ENCODE measurements at places on chromosomes 3 and 15.
A peak's percentile ranks its signal among the peaks of the same experiment; 100 is the strongest.

DNA sequence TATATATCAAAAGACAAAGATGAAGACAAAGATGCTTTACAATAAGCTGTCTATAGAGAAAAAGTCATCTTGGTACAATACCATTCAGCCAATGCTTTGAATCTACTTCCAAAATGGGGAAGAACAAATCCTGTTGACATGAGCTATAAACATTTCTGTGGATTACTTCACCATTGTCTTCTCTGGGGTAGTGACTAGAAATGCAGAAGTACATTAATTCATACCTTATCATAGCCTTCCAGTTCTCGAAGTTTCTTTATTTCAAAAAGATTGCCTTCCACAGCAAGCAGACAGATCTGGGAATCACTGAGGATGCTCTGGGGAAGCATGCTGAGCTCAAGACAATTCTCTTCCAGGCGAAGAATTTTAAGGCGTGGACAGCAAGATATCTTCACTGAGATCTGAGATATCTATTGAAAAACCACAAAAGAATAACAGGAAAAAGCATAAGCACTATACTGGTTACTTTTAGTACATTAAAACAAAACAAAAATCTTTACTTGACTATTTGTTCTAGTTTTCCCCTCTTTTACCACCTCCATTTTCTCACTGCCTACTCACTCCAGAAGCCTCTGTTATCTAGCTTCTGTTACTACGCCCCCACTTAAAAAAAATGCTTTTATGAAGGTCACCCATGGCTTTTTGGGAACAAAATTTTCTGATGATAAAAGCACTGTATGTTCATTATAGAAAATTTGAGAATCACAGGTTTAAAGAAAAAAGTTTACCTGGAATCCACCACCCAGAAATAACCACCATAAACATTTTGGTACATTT, 3.6 kb downstream of the LRRC57 start:
- DNase-seq, result no peak

DNA sequence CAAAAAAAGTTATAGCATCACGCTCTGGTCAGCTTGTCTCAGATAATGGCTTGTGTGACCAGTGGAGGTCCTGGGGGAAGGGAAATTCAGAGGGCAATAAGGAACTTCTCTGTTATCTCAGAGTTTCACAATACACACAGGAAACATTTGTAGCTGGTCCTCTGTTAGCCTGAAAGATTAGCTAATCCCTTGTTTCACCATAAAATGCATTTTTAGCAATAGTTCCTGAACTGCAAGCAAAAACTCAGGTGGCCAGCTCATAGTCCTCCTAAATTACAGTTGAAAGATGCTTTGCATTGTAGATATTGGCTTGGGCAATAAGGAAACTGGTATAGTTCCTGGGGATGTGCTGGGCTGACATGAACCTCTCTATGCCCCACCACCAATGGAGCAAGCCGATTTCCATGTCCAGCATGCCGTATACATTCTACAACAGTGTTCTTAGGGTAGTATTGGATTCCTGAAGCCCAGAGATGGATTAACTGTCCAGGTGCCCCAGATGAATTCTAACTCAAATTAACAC, 141.5 kb upstream of the TBL1XR1 start:
- no peak for DNase-seq

DNA sequence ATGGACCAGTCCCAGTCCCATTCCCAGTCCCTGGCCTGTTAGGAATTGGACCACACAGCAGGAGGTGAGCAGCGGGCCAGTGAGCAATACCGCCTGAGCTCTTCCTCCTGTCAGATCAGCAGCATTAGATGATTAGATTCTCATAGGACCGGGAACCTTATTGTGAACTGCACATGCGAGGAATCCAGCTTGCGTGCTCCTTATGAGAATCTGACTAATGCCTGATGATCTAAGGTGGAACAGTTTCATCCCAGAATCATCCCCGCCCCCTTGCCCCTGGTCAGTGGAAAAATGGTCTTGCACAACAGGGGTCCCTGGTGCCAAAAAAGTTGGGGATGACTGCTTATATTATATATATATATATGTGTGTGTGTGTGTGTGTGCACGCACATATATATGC, 63.1 kb downstream of the IFT57 start:
- no peak for DNase-seq

GRCh38 chr15:98442379-98442833, 205.9 kb upstream of the IGF1R start:
- DNase-seq, result peak; percentile 24

DNA sequence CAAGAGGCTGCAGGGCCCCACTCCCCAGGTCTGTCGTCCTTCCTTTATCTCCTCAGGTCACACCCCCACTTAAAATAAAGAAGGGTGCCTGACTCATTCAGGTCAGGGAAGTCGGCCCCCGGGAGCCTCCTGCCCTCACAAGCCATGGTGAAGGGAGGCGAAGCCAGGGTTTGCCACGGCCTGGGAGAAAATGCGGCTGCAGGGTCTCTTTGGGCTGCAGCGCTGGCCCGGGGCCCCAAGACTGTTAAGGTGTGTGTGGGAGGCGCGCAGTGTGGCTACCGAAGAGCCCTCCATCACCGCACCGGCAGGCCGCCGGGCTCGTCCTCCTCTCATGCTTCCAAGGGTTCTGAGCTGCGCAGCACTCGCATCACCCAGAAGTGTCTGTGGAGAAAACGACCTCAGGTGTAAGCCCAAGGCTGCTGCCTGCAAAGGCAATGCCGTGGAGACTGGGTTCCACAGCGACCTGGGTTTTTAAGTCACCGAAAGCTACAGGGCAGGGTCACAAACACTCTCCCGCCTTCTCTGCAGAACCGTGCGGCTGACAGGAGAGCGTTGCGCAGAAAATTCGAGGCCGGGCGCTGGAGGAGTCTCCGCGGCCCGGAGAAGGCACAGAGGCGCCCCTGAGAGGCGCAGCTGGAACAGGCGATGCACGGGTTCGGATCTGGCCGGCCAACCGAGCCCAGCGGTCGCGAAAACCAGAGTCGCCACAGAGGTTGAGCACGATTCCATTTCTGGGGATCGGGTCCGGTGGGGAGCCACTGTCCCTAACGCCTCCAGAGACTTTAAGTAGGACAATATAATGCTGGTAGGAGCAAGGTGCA, 8.7 kb downstream of the FOXL2 start:
- no peak for DNase-seq

DNA sequence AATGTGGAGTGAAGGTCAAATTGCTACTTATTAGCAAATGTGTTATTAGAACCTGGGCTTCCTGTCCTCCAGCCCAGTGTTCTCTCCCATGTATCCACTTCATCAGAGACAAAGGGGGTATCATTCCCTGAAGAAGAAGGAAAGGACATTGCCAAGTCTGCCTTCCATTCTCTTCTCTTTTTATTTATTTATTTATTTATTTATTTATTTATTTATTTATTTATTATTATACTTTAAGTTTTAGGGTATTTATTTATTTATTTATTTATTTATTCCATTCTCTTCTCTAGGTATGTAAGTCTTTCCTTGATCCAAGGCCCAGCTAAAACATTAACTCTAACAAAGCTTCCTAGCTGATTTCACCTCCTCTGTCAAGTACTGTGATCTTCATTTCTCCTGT, 277.8 kb upstream of the DNAJC19 start:
- DNase-seq, result no peak

DNA sequence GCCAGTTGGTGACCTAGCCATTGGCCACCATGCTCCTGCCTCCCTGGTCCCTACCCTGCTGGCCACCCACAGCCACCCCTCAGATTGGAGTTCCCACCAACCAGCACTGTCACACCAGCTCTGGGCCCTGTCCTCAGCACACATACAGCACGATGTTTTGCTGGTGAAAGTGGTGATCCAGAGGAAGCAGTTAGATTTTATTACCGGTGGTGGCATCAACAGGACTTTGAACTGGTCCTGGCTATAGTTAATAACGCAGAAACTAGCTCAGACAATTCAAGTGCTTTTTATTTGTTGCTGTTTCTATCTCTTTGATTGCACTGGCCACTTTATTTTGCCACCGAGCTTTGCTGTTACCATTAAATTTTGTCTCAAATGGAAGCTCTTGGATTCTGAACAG, 16.4 kb upstream of the KLHL24 start:
- no peak for DNase-seq

DNA sequence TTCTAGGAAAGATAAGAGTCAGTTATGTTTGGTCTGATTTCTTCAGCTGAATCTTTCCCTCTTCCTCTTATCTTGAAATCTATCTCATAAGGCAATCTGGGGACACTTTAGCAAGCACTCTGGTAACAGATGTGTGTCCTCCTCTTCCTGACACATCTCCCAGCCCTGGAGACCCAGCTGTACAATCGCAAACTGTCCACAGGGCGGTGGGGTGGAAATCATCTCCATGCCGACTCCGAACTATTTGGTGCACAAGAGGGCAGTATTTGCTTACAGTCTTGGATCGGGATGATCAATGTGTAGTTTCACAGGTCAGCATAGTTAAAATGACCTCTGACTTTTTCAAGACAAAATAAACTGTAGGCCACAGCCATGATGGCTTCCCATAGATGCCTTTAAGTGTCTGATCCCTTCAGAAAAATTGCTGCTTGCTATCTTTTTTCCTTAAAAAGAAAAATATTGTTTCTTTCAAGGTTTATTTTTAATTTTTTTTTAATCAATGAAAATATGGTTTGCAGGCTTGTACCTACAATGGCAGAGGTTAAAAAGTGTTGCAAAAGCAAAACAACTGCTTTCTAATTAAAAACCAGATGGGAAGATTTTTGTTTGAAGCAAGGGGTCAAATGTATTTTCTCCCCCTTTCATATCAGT, 17.7 kb downstream of the EEFSEC start:
- no peak for DNase-seq

- no peak for DNase-seq
These were observed 18.6 kb upstream of the IGDCC3 start for GRCh38 chr15:65396283-65396964.

GRCh38 chr15:89926158-89926557, 13.4 kb upstream of the ARPIN start:
- no peak for DNase-seq

- DNase-seq, result no peak
These were observed 167.3 kb downstream of the BCHE start for GRCh38 chr3:165669967-165670366.

DNA sequence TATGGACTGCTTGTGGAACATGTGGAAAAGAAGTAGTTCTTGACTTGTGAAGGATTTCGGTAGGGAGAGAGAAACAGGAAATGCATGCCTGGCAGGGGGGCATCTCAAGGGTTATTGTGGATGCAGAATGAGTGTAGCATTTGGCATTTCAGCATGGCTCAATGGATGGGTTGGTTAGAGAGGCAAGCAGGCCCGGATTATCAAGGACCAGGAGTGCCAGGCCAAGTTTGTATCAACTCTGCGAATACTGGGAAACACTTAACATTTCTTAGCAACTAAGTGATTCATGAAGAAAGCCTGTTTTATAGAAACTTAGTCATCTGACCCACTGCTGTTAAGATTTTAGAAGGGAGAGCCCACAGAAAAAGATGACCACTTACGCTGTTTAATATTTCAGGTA, 33.6 kb downstream of the KIF15 start:
- no peak for DNase-seq

DNA sequence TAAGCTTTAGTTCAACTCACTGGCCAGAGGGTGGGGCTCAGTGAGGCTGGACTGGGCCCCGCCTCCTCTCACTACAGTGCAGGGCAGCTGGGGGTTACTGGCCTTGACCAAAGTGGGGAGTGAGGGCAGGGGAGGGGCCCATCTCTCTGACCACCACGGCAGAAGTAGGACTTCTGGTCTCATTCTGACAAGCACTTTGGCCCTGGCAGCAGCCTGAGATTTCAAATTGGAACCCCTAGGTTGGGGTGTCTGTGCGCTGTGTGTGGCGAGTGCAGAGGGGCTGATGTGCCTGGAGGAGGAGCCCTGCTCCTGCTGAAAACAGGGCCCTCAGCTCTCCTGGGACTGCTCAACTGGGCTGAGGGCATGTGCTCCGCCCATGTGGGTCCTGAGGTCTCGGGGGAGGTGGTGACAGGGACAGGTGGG, 60.3 kb upstream of the RPL32 start:
- no peak for DNase-seq

GRCh38 chr3:15477951-15478639, 43.4 kb downstream of the COLQ start:
- DNase-seq, result no peak

DNA sequence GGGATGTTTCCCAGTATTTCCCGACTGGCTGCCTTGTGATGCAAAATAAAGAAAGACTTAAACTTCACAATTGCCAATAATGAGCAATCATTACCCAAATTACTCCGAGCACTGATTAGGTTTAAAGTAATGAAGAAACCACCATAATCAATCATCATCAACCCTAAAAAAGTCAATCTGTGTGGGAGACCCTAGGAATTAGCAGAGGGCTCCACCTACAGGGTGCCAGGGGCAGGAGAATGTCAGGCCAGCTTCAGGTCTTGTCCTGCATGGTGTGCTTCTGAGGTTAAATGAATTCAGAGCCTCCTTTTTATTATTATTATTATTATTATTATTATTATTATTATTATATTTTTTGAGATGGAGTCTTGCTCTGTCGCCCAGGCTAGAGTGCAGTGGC, 478.0 kb upstream of the ARRDC4 start:
- DNase-seq, result no peak

DNA sequence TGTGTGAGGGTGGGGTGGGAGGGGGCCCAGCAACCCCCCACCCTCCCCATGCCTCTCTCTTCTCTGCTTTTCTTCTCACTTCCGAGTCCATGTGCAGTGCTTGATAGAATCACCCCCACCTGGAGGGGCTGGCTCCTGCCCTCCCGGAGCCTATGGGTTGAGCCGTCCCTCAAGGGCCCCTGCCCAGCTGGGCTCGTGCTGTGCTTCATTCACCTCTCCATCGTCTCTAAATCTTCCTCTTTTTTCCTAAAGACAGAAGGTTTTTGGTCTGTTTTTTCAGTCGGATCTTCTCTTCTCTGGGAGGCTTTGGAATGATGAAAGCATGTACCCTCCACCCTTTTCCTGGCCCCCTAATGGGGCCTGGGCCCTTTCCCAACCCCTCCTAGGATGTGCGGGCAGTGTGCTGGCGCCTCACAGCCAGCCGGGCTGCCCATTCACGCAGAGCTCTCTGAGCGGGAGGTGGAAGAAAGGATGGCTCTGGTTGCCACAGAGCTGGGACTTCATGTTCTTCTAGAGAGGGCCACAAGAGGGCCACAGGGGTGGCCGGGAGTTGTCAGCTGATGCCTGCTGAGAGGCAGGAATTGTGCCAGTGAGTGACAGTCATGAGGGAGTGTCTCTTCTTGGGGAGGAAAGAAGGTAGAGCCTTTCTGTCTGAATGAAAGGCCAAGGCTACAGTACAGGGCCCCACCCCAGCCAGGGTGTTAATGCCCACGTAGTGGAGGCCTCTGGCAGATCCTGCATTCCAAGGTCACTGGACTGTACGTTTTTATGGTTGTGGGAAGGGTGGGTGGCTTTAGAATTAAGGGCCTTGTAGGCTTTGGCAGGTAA, 8.1 kb downstream of the FAM131A start:
- DNase-seq, result no peak
